ENCODE measurements at places on chromosomes 13 and 19.

DNA sequence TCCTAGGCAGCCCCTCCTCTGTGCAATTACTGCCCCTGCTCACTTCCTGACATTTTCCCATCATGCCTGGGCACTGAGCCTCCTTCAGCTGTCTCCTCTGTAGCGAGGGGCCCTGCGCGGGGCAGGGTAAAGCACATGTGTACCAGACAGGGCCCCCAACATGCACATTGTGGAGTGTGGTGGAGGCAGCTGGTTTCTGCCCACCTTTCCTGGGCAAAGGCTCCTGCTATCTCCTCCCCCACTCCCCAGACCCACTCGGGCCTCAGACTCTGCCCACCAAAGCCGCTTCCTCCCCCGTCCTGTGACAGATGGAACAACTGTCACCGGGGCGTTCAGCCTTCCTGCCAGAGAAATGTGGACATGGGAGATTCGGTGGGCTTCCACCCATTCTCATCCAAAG is 2.9 kb upstream of the KPTN start:
- no peak for DNase-seq

DNA sequence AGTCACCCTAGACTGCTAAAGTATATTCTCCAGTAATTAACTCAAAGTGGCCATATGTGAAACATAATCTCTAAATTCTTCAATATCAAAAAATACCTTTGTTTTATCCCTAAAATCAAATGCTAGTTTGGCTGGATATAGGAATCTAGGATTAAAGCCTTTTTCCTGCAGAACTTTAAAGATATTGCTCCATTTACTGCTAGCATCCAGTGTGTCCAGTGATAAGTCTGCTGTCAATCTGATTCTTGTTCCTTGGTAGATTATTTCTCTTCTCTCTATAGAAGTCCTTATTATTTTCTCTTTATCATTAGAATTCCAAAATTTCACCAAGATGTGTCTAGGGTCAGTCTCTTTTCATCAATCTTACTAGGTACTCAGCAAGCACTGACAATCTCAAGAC is 384.6 kb downstream of the FGF14 start:
- no peak for DNase-seq

- DNase-seq: no peak
Observed at GRCh38 chr13:57569986-57570385, 61.6 kb upstream of the PCDH17 start.

DNA sequence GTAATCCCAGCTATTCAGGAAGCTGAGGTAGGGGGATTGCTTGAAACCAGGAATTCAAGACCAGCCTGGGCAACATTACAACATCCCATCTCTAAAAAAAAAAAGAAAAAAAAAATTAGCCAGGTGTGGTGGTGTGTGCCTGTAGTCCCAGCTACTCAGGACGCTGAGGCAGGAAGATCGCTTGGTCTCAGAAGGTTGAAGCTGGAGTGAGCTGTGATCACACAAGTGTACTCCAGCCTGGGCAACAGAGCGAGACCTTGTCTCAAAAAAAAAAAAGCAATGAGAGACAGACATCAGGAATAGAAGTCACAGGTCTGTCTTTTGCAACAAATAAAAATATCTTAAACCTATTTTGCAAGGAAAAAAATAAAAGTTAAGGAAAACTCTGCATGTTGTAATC is 23.3 kb downstream of the TMEM38A start:
- DNase-seq: no peak

DNA sequence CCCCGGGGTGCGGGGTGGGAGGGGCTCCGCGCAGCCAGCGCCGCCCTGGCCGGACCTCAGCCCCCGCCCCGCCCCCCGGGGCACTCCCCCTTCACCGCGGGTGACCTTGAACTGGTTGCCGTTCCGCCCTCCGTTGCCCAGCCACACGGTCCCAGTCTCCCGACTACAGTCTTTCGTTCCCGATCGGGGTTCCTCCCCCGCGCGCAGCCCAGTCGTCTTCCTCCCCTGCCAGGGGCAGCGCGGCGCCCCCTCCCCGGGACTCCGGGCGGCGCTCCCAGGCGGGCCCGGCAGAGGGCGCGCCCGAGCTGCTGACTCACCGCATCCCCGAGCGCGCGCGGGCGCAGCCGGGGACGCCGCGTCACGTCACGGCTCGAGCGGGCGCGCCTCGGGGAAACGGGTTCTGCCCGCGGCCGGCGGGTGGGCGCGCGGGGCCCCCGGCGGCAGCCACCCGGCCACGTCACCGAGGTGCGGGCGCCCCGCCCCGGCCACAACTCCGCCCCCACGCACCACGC is 459 bp downstream of the MIDN start:
- no peak for DNase-seq

- DNase-seq: no peak
Observed at GRCh38 chr19:11194656-11195558, 2.4 kb downstream of the KANK2 start.
